ENCODE measurements at places on chromosomes 2 and 18. TPM values are rescaled to one million over a fixed set of nuclear protein-coding genes. Genes with fewer than 3 reads are reported as not detected.

Gene KCNE4
- not detected for total RNA-seq

Gene GNAL
- 0.60 TPM for total RNA-seq

Gene EPB41L3
- total RNA-seq = 1.9 TPM

Gene PPP1R7
- 78.8 TPM for total RNA-seq

Gene TTC27
- total RNA-seq = 19.4 TPM

- no peak overlapping the region for H3K27ac ChIP-seq
- peaks cover 19% of the 10 kb centered on the region for H3K36me3 ChIP-seq
- H3K27me3 ChIP-seq = no peaks in the 10 kb centered on the region
- H3K4me3 ChIP-seq = no peak overlapping the region
Observed at GRCh38 chr2:37230581-37230980, 815 bp downstream of the CEBPZ start.

GRCh38 chr2:201130524-201131186, 14.7 kb downstream of the CFLAR start:
- peak overlapping the region; percentile 66 for H3K4me3 ChIP-seq
- peaks cover 38% of the 10 kb centered on the region for H3K36me3 ChIP-seq
- H3K27ac ChIP-seq = peak overlapping the region; percentile 88
- no peak for DNase-seq
- peaks cover 62% of the 10 kb centered on the region for H3K4me1 ChIP-seq
- no peaks in the 10 kb centered on the region for H3K27me3 ChIP-seq

DNA sequence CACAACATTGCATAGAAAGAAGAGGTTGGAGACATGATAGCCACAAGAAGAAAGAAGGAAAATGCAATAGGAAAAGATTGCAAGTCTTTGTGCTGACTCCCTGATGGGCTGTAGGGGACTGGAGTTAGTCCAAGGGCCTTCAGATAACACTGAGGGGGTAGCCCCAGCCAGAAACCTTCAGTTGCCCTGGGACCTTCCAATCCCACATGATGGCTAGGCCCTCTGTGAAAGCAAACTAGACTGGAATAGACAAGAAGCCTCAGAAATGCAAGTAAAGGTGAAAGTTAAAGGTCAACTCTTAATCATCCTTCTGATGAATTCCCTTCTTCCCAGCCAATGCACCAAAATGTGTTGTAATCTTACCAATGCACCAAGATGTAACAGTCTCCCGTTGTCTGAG, 19.2 kb downstream of the CMPK2 start:
- peaks cover 31% of the 10 kb centered on the region for H3K4me1 ChIP-seq
- no peak for DNase-seq
- H3K27me3 ChIP-seq = no peaks in the 10 kb centered on the region
- H3K27ac ChIP-seq = peak overlapping the region; percentile 38
- H3K4me3 ChIP-seq = no peak overlapping the region

DNA sequence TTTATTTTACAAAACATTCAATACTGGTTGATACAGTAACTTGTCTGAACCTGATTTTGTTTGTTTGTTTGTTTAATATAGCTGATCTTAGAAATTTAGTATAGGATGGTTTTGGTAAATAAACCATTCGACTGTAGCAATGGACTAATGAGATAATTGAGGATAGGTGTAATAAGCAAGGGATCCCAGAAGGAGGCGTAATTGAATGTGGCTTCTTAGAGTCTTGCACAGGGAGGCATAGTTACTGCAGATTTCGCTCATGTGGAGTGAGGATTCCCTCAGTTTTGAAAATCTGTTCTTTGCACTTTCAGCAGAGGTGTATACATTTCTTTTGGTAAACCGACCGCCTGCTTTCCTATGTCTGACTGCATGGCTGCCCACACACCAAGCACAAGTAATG, 709.6 kb downstream of the SOCS6 start:
- H3K36me3 ChIP-seq = no peaks in the 10 kb centered on the region
- no peak for DNase-seq
- H3K4me3 ChIP-seq = no peak overlapping the region
- no peaks in the 10 kb centered on the region for H3K4me1 ChIP-seq
- H3K27ac ChIP-seq = no peak overlapping the region
- H3K27me3 ChIP-seq = no peaks in the 10 kb centered on the region

GRCh38 chr2:217430916-217431576, 571.2 kb upstream of the TNP1 start:
- H3K4me3 ChIP-seq = no peak overlapping the region
- H3K27me3 ChIP-seq = no peaks in the 10 kb centered on the region
- DNase-seq = no peak
- peaks cover 14% of the 10 kb centered on the region for H3K36me3 ChIP-seq
- no peak overlapping the region for H3K27ac ChIP-seq

- no peak overlapping the region for H3K4me3 ChIP-seq
- DNase-seq = no peak
- H3K27me3 ChIP-seq = no peaks in the 10 kb centered on the region
- H3K36me3 ChIP-seq = no peaks in the 10 kb centered on the region
Observed at GRCh38 chr18:41681138-41681880, 273.7 kb upstream of the PIK3C3 start.

DNA sequence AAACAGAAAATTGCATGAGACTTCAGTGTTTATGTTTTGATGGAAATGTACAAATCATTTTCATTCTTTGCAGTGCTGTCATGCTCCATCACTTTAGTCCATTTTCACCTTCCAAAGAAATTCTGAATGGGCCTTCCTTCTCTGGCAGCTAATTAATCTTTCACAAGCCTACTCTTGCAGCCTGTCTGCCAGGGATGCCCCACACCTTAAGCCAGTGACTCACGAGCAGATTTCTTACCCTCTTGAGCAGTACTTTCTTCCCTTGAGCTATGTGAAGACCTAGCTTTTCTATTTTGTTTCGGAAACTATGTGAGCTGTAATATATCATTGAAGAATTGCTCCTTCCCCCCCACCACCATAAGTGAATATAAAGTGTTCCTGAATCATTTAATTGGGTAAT, 404.3 kb upstream of the VWC2L start:
- no peaks in the 10 kb centered on the region for H3K36me3 ChIP-seq
- H3K27me3 ChIP-seq = no peaks in the 10 kb centered on the region
- H3K27ac ChIP-seq = no peak overlapping the region
- no peaks in the 10 kb centered on the region for H3K4me1 ChIP-seq

- H3K4me1 ChIP-seq = no peaks in the 10 kb centered on the region
- H3K27me3 ChIP-seq = peaks cover 8% of the 10 kb centered on the region
- H3K36me3 ChIP-seq = no peaks in the 10 kb centered on the region
Observed at GRCh38 chr2:224309176-224309575, 92.7 kb downstream of the FAM124B start.

DNA sequence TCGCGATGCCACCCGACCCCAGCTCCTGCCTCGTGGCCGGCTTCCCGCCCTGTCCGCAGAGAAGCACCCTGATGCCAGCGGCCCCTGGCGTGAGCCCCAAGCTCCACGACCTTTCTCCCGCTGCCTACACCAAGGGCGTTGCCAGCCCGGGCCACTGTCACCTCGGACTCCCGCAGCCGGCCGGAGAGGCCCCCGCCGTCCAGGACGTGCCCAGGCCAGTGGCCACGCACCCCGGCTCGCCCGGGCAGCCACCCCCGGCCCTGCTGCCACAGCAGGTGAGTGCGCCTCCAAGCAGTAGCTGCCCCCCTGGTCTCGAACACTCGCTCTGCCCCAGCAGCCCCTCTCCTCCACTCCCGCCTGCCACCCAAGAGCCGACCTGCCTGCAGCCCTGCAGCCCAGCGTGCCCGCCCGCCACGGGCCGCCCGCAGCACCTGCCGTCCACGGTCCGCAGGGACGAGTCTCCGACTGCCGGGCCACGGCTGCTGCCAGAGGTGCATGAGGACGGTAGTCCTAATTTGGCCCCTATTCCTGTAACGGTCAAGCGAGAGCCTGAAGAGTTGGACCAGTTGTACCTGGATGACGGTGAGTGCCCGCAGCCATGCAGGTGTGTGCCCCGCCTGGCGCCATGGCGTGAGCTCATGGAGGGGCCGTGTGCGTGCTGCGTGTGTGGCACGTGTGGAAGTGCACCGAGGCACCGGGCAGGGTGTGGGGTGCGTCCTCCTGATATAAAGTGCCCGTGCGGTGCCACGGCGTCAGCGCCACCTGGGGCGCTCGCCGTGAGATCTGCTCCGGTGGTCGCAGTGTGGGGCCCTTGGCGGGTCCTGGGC, 90.8 kb downstream of the NFATC1 start:
- DNase-seq = no peak
- no peaks in the 10 kb centered on the region for H3K27me3 ChIP-seq
- no peak overlapping the region for H3K4me3 ChIP-seq
- peaks cover 3% of the 10 kb centered on the region for H3K36me3 ChIP-seq
- H3K4me1 ChIP-seq = peaks cover 3% of the 10 kb centered on the region
- H3K27ac ChIP-seq = no peak overlapping the region

GRCh38 chr2:187136646-187137045, 287.7 kb upstream of the ZSWIM2 start:
- no peaks in the 10 kb centered on the region for H3K4me1 ChIP-seq
- H3K4me3 ChIP-seq = no peak overlapping the region
- no peak for DNase-seq

DNA sequence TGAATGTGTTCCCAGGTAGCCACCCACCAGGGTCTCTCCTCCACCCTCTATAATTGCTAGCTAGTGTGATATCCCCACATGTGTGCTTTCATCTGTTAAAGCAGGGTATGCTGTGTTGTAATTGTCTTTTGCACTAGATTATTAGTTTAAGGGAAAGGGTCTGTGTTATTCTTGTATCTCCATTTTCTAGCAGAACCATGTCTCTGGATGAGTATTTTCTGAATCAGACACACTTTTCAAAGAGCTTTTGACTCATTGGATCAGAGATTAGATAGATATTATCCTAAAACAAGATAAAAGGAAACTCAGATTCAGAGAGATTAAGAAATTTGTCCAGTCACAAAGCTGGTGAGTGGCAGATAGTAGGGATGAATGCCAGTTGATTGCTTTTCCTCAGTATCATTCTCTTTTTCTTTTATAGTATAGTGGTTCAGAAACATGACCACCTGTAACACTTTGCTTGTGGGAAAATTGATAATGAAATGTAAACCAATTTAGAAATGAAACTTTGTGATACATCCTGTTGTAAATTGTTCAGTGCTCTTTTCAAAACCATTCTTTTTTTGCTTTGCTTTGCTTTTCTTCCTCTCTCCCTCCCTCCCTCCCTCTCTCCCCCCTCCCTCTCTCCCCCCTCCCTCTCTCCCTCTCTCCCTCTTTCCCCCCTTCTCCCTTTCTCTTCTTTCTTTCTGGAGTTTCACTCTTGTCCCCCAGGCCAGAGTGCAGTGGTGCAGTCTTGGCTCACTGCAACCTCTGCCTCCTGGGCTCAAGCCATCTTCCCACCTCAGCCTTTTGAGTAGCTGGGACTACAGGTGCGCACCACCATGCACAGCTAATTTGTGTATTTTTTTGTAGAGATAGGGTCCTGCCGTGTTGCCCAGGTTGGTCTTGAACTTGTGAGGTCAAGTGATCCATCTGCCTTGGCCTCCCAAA, 7.4 kb downstream of the MIB1 start:
- no peak for DNase-seq
- H3K4me3 ChIP-seq = peak overlapping the region; percentile 71
- H3K36me3 ChIP-seq = peaks cover 7% of the 10 kb centered on the region
- peak overlapping the region; percentile 69 for H3K27ac ChIP-seq

- H3K27me3 ChIP-seq = no peaks in the 10 kb centered on the region
- H3K27ac ChIP-seq = no peak overlapping the region
- DNase-seq = no peak
- peaks cover 2% of the 10 kb centered on the region for H3K4me1 ChIP-seq
- H3K4me3 ChIP-seq = no peak overlapping the region
Observed at GRCh38 chr2:72979896-72980295, 62.6 kb downstream of the EMX1 start.

DNA sequence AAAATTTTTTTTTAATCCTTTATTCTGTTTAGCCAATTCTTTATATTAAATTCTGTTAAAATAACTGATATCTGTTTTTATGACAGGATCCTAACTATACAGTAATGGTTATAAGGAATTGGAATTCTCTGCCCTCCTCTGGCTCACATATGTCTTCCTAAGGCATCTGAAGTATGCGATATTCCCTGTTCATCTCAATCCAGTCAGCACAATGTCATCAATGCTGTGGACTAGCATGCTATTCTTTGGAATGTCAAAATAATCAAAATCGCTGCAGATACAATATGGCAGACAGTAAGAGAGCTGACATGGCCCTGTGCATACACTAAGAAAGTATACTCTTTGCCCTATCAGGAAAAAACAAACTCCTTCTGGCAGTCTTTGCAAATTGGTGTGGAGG, 107.6 kb downstream of the AP1S3 start:
- no peak for DNase-seq
- H3K4me3 ChIP-seq = no peak overlapping the region
- no peak overlapping the region for H3K27ac ChIP-seq
- H3K27me3 ChIP-seq = peaks cover 11% of the 10 kb centered on the region

DNA sequence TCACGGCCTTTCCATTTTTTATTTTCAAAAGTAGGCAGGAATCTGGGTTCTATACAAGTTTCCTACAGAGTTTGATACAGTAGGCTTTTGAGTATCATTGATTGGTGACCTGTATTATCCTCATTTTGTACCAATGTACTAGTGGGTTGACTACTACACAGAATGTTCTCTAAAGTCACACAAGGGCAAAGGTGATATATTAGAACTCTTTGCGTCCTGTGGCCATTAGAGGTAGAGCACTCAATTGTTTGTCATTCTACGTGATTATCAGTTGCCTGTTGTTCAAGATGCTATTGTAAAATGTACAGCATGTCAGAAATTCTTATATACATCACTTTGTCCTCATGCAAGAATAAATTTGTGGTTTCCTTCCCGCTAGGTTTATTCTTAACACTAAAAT, 24.8 kb downstream of the WDR75 start:
- H3K27ac ChIP-seq = no peak overlapping the region
- no peak overlapping the region for H3K4me3 ChIP-seq
- H3K36me3 ChIP-seq = peaks cover 25% of the 10 kb centered on the region
- H3K4me1 ChIP-seq = no peaks in the 10 kb centered on the region
- no peaks in the 10 kb centered on the region for H3K27me3 ChIP-seq

DNA sequence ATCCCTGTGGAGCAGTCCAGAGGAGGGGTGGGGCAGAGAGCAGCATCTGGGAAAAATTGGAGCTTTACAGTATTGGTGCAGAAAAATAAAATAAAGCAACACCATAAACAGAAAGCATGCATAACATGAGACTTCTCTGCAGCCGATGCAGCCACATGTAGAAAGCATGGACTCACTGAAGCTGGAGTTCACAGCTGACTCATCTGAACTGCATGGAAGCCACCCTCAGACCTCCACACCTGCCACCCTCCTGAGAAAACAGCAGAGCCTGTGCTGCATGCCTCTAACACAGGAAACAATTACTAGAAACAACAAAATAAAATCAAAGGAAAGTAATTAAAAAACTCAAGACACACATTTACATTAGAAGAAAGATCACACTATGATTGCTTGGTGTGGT, 169.4 kb upstream of the ALKAL2 start:
- H3K36me3 ChIP-seq = no peaks in the 10 kb centered on the region
- no peak overlapping the region for H3K4me3 ChIP-seq
- H3K27me3 ChIP-seq = peaks cover 57% of the 10 kb centered on the region

DNA sequence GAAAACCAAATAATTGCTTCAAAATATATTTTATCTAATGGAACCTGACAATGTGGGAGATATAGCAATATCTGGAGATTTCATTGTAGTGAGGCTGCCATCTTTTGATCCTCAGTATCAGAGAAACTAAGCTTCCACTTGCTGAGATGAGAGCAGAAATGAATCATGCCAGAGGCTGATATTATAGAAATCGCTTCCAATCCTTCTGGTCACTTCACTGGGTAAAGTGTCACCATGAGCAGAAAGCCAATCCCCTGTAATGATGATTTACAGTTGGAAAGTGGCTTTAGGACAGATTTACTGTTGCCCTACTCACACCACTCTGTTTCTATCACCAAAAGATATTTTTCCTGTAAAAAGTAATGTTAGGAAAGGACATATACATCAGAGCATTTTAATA, 365.0 kb upstream of the VRK2 start:
- no peaks in the 10 kb centered on the region for H3K4me1 ChIP-seq
- no peak overlapping the region for H3K4me3 ChIP-seq
